NCI-H2171 (cell line): ENCODE measurements at places on chromosomes 12 and 14.

DNA sequence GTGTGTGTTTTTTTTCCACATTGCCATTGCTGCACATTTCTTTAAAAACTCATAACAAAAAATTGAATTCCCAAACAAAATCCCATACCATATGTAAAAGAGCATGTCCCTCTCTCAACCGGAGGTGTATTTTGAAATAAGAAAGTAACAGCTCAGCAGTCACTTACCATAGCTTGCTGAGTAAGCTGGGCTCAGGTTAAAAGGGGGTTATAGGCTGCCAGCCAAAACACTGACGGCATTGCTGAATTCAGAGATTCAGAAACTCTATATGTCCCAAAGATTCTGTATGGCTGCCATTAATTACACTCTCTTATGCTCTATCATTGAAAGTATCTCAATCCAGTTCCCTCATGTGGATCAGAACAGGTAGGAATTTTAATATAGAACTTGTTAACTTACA lies 276.0 kb downstream of the FOXG1 start:
- DNase-seq = no peak

- DNase-seq = no peak
Measured at GRCh38 chr14:38544776-38545175, 288.9 kb upstream of the CLEC14A start.

DNA sequence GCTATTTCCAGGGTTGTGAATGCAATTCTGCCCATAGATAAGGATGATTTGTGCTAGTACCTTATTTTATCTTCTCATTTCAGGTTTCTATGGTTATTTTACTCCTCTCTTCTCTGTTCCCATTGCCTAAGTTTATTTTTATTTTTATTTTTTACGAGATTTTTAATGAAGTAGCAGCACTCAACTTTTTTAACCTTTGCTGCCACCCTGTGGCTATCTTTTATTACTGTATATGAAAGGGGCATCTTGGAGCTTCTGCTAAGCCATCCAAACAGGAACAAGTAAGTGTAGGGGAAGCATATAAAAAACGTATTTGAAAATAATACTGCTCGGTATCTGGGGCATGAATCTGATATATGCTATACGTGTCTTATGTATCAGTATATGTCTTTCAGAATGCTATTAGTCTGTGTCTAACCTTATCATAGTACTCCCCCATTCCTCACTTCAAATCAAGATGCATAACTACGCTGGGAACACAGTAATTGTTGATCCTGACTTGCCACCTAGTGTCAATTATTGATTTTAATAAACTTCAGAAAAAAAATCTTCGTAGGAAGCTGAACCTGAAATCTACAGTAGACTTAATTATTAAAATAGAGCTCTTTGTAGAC lies 60.3 kb downstream of the KLRG1 start:
- peak; percentile 7 for DNase-seq

- no peak for DNase-seq
Measured at GRCh38 chr12:27845187-27845586, 65.2 kb upstream of the MANSC4 start.

DNA sequence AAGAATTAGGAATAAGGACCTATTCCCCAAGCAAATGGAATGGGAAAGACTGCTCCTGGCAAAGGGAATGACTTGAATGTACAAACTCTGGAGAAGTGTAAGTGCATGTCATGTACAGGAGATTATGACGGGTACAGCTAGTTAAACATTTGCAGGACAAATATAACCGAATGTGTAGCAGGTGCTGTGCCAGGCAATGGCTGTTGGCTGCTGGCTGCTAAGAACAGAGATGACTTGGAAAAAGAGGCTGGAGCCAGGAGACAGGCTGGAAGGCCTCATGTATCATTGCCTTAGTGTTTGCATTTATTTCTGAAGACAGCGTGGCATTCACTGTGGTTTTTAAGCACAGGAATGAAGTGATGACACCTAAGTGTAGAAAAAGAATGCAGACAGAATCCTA lies 136.8 kb downstream of the TTC8 start:
- DNase-seq = no peak

GRCh38 chr12:96766232-96766631 lies 140.8 kb upstream of the NEDD1 start:
- no peak for DNase-seq

DNA sequence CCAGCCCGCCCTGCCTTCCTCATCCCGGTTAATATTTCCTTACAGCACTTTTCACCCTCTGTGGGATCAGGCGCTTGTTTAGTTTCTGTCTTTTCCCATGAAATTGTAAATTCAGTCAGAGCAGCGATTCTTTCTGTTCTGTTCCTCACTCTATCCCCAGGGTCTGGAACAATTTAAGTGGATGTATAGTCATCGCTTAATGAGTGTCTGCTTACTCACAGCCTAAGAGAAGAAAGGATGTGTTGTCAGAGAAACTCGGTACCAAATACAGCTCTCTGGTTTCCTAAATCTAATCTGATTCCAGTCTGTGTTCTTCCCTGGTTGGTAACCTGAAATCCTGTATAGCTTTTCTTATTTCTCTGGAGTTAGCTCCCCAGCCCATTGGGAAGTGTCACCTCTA lies 44.9 kb downstream of the FOS start:
- no peak for DNase-seq

DNA sequence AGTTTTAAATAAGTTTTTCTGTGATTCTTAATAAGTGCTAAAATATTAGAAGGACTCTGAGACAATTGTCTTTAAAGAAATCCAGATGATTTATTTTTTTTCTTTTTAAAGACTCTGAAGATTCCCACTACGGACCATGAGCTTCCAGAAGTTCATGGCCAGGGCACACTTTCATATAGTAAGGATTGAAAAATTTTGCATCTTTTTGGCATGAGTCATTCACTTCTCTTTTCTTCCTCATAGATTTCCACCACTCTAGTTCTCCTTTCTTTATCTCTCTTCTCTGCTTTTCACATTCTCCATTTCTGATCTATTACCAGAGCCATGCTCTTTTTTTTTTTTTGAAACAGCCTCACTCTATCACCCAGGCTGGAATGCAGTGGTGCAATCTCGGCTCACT lies 385.8 kb downstream of the FLRT2 start:
- DNase-seq = no peak

- DNase-seq = no peak
Measured at GRCh38 chr12:31321186-31321896, 4.6 kb downstream of the SINHCAF start.

GRCh38 chr12:94872971-94873733 lies 130.3 kb downstream of the NDUFA12 start:
- DNase-seq = no peak

- no peak for DNase-seq
Measured at GRCh38 chr12:62849398-62849797, 85.6 kb downstream of the PPM1H start.

- no peak for DNase-seq
Measured at GRCh38 chr12:52521175-52521567, 977 bp upstream of the KRT5 start.

GRCh38 chr14:79404874-79405511 lies 806.3 kb downstream of the DIO2 start:
- DNase-seq = peak; percentile 92

GRCh38 chr14:21241218-21241819 lies 27.9 kb downstream of the HNRNPC start:
- DNase-seq = no peak

GRCh38 chr14:42911642-42912041 lies 1305.0 kb downstream of the LRFN5 start:
- no peak for DNase-seq

- no peak for DNase-seq
Measured at GRCh38 chr12:105445649-105446048, 115.2 kb downstream of the C12orf75 start.

DNA sequence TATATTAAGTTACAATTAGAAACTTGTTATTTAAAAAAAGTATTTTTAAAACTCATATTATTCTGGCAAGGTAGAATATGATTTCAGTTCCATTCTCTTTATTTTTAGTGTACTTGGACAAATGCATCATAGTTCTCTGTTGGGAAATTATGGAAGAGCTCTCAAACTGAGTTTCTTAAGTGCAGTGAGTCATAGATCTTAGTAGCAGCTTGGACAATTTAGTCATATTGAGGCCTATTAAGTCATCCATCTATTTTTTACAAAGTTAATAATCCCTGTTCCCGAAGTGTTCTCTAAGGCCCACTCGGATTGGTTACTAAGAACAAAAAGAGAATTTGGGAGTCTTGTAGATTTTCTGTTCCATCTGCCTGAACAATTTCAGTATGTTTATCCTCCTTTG lies 113.9 kb downstream of the ANO4 start:
- no peak for DNase-seq

DNA sequence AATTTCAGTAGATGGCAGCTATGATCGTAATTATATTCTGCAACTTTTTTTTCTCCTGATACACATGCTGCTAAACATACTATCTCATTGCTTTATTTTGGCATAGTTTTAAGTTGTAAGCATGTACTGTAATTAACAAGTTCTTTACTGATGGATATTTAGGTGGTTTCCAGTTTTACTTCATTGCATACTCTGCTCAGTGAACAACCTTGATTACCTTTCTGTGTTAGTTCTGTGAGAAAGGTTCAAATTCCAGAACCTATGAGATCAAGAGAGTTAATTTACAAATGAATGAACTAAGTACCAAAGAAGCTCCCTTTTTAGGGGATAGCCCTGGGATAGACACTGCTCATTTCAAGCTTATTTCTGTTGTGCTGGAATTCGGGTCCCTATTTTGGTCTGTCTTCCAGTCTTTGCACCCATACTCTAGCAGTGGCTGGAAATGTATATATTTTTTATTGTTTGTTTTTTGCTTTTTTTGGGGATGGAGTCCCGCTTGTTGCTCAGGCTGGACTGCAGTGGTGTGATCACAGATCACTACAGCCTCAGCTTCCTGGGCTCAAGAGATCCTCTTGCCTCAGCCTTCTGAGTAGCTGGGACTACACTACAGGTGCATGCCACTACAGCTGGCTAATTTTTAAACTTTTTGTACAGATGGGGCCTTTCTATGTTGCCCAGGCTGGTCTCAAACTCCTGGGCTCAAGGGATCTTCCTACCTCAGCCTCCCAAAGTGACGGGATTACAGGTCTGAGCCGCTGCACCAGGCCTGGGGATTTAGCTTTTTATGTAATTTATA lies 10.6 kb downstream of the PAPOLA start:
- DNase-seq = no peak

GRCh38 chr12:56574210-56574609 lies 52.6 kb downstream of the RBMS2 start:
- DNase-seq = no peak

- DNase-seq = no peak
Measured at GRCh38 chr14:59595071-59595470, 18.5 kb upstream of the CCDC175 start.

DNA sequence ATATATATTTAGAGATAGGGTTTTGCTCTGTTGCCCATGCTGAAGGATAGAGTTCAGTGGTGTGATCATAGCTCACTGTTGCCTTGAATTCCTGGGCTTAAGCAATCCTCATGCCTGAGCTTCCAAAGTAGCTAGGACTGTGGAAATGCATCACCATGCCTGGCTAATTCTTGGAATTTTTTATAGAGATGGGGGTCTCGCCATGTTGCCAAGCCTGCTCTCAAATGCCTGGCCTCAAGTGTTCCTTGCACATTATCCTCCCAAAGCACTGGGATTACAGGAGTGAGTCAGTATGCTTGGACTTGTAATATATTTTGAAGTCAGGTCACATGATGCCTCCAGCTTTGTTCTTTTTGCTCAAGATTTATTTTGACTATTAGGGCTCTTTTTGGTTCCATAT lies 178.0 kb downstream of the RPAP3 start:
- no peak for DNase-seq

- DNase-seq = no peak
Measured at GRCh38 chr14:23056956-23057756, at the start of gene CDH24. Gene CDH24, minus strand, starts transcription at chr14:23057520. Its CDS starts 1,787 bp downstream, at chr14:23055733.

DNA sequence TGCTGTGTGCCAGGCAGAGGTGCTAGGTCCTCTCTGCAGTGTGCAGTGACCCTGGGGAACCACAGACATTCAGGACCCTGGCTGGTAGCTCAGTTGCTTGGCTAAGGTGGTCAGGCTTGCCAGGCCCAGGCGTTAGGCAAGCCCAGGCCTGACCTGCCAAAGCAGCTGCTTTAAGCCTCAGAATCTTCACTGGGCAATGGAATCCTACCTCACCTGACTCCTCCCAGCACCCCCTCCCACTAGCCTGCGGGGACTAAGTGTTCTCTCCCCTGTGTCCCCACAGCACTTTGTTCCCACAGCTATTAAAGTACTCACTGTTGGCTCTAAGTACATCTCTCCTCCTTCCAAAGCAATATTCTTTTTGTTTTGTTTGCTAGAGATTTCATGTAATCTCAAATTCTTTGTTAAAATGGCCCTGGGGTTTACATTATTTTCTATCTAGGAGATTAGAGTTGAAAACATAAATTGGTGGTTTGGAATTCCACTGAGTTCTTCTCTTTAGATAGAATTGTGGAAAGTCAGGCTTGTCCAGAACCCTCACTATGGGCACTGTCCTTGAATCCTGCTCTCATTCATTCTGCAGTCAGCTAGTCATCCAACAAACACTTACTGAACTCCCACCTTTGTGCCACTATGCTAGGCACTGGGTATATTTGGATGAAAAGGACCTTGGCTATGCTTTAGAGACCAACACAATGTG lies 44.4 kb downstream of the DGLUCY start:
- no peak for DNase-seq

- peak; percentile 26 for DNase-seq
Measured at GRCh38 chr12:11581179-11581755, 68.2 kb upstream of the ETV6 start.

GRCh38 chr12:89707703-89708564 lies 704 bp downstream of the ATP2B1 start:
- no peak for DNase-seq

GRCh38 chr14:52071675-52072074 lies 2.8 kb upstream of the NID2 start:
- no peak for DNase-seq

DNA sequence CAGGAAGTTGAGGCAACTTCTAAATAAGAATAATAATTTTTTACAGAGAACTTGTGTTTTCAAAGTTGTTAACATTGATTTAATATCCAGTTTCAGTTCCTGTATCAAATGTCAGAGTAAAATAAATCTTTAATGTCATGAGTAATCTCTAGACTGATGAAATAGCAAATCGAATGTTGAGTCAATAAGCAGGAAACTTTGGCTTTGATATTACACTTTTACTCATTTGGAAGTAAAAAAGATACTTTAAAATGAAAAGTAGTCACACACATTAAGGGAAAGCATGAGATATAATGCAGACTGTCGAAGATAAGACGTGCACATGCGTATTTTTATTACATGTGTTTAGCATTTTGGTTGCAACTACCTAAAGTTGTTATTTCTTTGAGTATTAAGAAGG lies 78.2 kb upstream of the PTGDR start:
- DNase-seq = no peak
